ENCODE measurements at places on chromosomes 2 and 18.

DNA sequence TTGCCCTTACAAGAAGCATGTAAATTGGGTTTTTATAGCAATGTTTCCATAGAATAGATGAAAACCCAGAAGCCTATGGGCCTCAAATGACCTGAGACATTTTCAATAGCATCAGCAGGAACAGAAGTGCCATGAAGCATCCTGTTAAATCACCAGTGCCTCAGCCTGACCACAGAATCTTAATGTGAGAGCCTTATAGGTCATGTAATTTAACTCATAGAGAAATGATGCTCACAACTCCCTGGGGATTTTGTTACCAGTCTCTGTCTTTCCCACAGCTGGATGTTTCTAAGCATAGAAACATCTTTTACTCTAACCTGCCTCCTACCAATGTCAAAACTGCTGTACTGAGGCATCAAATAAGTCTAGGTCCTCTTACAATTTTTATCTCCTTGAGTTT, 295.8 kb upstream of the ACVR2A start:
- DNase-seq, result no peak

- DNase-seq, result peak; percentile 44
Measured at GRCh38 chr2:173962583-173963110, 2.5 kb downstream of the SP3 start.

DNA sequence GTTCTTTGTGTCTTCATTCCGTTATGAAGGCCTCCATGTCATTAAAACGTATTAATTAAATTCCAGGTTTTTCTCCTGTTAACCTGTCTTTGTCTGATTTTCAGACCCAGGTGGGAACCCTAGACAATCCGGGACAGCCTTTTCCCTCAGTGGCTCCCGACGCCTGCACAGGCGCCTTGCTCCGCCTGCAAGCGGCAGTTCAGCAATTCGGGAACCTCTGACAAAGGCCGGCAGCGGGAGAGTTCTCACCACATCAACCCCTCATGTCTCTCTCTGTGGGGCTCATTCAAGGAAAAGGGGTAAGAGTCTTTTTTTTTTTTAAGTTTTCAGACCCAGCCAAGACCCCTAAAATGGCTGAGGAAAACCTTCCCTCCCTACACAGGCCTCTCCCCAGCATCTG, 259.8 kb upstream of the SALL3 start:
- DNase-seq, result no peak

GRCh38 chr2:1731963-1732768, 12.1 kb downstream of the PXDN start:
- DNase-seq, result no peak

GRCh38 chr2:5442736-5443135, 249.4 kb upstream of the SOX11 start:
- no peak for DNase-seq

GRCh38 chr2:94874277-94874997, 3.2 kb downstream of the TEKT4 start:
- DNase-seq, result peak; percentile 81

GRCh38 chr2:238108423-238109183, 8.5 kb downstream of the ESPNL start:
- peak; percentile 97 for DNase-seq

- no peak for DNase-seq
Measured at GRCh38 chr18:40404284-40404683, 1550.8 kb upstream of the PIK3C3 start.

DNA sequence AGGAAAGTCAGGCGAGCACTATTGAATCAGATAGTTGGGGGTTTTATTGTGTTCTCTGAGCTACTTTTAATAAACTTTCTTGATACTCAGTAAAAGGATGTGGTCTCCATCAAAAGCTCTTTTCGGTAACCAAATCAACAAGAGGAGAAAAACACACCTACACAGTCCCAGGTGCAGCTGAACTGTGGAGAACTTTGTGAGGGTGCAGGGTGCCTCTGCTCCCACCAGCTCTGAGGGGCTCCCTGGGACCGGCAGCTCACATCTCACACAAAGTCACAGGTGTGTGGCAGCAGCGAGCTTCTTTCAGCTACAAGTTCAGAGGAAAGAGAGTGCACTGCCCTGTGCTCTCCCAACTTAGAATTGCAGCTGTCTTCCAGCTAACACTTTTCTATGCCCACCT, 650.4 kb downstream of the RNF144A start:
- DNase-seq, result no peak

DNA sequence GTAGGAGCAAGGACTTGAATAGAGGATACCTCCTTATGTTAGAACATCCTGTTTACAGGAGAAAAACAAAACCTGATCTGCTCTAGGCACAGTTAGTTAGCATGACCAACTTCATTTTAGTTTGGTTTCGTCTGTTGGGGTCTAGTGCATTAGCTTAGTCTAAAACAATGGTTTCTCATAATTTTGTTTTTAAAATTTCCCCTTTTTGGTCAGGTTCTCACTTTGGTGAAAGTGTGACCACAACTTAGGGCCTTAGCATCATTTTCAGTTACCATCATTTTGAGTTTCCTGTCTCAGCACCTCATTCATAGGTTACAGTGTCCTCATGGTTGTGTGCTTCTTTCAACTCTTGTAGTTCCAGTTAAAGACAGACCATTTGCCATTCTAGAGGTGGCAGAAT, 1277.0 kb upstream of the SLC39A10 start:
- no peak for DNase-seq

DNA sequence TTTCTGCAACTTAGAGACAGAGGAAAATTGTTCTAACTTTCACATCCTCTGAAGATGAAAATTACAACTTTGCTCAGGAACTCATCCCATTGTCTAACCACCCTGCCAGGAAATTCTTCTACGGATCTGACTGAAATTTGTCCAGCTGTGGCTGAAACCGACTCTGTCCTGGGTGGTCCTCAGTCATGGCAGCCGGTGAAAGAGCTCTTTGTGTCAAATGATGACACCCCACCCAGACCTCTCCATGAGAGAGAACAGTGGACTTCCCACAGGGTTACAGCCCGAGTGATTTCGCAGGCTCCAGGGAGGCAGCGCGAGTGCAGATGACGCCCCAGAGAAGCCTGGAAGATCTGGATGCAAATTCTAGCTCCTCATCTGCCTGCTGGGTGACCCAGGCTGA, 65.1 kb upstream of the TRIB2 start:
- DNase-seq, result no peak

DNA sequence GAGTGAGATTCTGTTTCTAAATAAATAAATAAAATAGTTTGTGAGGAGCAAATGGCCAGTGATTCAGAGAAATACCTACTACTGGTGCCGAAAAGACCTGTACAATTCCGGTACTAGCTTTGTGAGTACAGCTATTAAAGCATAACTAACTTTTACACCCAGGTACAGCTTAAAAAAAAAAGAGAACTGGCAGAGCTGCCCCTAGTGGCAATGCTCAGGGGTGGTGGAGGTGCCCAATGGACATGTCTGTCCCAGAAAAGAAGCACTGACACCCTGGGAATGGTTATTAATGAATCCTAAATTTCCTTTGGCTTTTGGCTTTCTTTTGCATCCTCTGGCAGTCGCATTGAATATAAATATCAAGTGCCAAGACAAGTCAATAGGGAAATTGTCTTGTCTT, 87.0 kb downstream of the LIPG start:
- DNase-seq, result no peak

- DNase-seq, result no peak
Measured at GRCh38 chr2:12714391-12715221, 2.1 kb upstream of the TRIB2 start.

DNA sequence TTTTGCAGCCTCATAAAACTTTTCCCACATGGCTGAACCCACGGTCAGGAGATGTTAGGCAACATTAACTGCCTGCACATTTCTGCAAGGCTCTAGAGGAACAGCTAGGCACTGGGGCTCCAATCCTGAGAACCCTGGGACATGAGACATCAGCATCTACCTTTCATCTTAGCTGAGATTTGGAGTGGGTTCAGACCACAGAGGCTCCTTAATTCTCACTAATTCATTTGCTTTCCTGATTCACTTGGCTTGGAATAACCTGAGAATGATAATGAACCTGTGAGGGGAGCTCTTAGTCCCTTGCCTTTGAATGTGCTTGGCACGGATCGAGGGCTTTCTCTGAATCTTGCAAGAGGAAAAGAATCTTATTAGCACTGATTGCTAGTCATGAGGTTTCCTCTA, 266.2 kb downstream of the FIGN start:
- peak; percentile 85 for DNase-seq

DNA sequence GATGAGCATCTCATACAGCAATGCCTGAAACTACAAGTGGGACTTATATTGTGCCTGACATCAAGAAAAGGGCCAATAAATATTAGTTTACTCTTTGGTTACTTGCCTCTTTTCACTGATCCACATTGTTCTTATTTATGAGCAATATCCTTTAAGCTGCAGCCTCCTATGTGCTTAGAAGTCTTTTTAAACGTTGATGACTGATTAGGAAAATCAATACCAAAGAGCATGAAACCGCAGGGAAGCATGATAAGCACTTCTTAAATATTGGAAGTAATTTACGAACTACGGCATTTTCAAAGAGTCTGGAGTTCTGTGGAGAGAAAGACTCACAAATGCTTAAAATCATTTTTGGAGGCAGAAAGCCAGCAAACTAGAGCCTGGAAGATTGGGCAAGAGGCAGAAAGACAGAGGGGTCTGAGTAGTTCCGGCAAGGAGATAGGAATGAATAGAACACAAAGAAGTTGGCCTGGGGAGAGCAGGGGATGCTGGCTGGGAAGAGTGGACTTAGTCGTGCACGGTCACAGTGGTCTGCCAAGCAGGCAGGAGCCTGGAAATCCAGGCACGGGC, 122.6 kb upstream of the NOSTRIN start:
- DNase-seq, result no peak

- no peak for DNase-seq
Measured at GRCh38 chr18:29726646-29727045, 1315.9 kb downstream of the DSC3 start.

- no peak for DNase-seq
Measured at GRCh38 chr18:28960146-28960545, 783.2 kb upstream of the CDH2 start.

- no peak for DNase-seq
Measured at GRCh38 chr2:15630121-15630977, 38.7 kb downstream of the DDX1 start.

DNA sequence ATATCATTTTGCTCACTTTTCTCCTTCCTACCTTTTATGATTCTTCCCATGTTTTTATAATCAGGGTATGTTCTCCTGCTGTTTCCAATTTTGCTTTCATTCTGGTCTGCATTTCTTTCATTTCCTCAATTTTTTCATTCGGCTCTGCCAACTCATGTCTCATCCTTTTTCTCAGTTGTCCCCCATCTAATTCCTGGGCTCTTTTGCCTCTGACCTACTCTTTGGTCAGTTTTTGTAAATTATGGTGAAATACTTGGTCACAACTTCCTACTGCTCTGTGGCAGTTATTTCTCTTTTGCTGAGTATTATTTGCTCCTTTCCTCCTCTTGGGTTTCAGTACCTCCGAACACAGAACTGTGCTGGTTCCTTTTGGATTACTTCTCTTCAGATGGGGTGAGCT, 27.5 kb downstream of the MYO7B start:
- no peak for DNase-seq

DNA sequence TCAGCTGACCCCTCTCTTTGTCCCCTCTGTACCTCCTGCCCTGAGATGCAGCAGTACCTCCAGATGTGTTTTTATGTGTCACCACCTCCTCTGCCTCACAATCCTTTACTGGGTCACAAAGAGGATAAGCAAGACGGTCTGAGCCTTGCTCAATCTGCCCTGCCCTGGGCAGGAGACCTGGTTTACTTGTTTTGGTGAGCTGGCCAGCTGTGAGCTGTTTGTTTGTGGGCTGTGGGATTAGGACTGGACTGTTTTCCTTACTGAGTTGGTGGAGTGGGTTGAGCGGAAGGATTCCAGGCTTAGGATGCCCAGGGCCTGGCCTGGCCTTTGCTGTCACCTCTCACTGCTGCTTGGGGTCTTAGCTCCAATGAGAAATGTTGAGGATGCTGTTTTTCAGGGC, 299.5 kb downstream of the SRBD1 start:
- DNase-seq, result no peak

DNA sequence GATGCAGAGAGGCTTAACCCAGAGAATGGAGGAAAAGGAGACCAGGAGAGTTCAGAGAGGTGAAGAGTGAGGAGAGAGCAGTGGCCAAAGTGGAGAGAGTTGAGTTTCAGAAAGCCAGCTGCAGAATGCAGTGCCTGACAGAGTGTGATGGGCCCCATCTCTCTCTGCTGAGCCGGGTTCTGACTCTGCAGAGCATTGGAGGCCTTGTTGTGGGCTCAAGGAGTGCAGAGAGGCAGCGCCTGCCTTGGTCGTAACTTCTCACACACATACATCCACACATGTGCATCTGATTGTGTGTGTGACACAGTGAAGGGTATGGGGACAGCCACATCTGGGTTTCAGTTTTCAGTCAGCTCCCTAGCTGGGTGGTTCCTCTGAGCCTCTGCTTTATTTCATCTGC, 58.8 kb downstream of the AGAP1 start:
- no peak for DNase-seq

DNA sequence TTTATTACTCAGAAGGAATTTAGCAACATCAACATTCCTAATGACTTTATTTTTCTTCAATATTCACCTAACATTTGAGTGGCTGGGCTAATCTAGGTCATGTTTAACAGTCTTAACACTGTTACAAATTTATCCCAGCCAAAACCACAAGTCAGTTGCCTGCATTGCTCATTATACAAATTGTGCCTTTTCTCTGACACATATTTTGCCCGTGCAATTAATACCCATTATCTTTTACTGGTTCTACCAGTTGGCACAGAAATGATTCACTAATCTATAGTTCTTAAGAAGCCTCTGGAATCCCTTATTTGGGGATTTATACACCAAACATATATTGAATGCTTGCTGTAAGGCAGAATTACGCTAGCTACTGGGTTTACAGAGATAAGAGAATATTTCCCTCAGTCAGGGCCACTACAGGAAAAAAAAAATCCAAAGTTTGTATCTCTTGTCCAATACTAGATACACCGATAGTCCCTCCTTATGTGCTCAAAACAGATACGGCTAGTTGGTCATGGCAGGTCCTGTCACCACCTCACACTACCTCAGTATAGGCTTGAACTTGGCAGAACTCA, 46.3 kb downstream of the ZCCHC2 start:
- no peak for DNase-seq

GRCh38 chr2:101038455-101039255, 36.6 kb downstream of the RPL31 start:
- peak; percentile 62 for DNase-seq

GRCh38 chr2:4895371-4895770, 796.8 kb upstream of the SOX11 start:
- DNase-seq, result no peak

- no peak for DNase-seq
Measured at GRCh38 chr2:36705326-36706020, 9.0 kb downstream of the VIT start.

DNA sequence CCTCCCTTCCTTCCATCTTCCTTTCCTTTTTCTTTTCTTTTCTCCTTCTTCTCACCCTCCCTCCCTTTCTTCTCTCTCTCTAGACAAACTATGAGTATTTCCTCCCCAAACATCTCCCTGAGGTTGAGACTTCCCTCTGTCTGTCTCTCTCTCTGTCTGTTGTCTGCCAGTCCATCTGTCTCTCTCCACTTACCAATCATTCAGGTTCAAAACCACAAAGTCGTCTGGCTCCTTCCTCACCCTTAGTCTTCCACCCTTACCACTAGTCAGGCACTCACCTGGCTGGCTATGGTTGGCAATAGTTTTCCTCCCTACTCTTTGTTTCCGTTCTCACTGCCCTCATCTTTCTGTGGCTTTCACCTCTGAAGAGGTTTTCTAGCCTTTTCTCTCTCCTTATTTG, 12.9 kb downstream of the CCL20 start:
- DNase-seq, result no peak

Data from NCI-H82 (cell line).